ENCODE measurements at places on chromosomes 6 and 20.
A peak's percentile ranks its signal among the peaks of the same experiment; 100 is the strongest.

DNA sequence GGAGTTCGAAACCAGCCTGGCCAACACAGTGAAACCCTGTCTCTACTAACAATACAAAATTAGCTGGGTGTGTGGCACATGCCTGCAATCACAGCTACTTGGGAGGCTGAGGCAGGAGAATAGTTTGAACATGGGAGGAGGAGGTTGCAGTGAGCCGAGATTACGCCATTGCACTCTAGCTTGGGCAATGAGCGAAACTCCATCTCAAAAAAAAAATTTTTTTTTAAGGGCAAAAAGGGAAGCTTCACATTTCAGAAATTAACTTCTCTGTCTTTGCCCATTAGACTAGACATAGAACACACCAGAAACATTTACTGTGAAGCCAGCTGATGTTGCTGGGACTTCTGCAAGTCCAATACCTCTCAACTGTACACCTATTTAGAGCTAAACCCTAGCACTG is 90.8 kb upstream of the HDAC2 start:
- no peak for DNase-seq

DNA sequence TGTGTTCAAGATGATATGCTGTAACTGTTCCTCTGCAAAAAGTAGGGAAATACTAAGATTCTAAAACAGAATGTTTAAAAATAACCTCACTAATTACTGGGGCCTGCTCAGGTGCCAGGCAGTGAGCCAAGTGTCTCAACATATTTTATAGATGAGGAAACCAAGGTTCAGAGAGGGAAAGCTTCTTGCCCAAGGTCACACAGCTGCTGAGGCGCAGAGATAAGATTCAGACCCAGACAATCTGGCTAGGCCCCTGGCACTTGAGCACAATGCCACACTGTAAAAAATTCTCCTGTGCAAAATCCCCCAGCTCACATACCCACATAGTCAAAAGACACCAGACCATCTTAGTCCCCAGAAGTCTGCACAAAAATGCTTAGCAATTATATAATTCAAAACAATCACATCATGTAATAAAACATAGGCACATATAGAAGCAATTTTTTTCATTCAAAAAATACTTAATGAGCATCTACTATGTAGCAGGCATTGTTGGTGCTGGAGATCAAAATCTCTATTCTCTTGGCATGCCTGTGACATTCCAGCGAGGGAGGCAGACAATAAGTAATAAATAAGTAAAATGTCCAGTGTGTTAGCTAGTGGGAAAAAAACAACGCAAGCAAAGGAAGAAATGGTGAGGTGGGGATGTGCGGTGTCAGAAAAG is 10.3 kb downstream of the PREX1 start:
- no peak for DNase-seq

GRCh38 chr20:57622579-57623381 is 2.6 kb upstream of the ZBP1 start:
- peak; percentile 85 for DNase-seq

GRCh38 chr20:51661609-51662178 is 106.5 kb downstream of the ATP9A start:
- peak; percentile 65 for DNase-seq

GRCh38 chr20:47540443-47541354 is 39.0 kb downstream of the NCOA3 start:
- no peak for DNase-seq

DNA sequence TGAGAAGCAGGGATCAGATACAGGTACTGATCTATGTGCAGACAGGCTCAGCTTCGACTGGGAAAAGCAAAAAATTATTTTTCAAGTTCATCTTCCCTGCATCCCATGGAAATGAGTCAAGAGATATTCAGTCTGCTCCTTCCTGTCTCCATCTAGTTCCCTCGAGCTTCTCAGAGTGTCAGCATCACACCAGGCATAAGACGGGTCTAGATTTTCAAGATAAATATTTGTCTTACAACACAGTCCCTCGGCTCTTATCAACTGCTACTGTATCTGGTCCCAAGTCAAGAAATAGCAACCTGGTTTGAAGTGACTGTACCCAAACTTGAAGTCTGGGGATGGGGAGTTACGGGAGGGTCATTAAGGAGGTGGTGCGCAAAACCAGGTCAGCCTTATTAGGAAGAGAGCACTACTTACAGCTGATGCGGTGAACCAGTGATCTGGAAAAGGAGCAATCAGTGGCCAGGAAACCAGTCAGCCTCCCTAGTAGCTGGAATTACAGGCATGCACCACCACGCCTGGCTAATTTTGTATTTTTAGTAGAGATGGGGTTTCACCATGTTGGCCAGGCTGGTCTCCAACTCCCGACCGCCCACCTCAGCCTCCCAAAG is 29.7 kb downstream of the ZMYND8 start:
- no peak for DNase-seq

GRCh38 chr20:61149636-61150035 is 102.4 kb upstream of the CDH4 start:
- no peak for DNase-seq

All from activated CD4-positive, alpha-beta memory T cell treated with anti-CD3 and anti-CD28 coated beads for 36 hours (primary cell).